ENCODE measurements at places on chromosomes 3 and 15. TPM values are rescaled to one million over a fixed set of nuclear protein-coding genes. Genes with fewer than 3 reads are reported as not detected.
A peak's percentile ranks its signal among the peaks of the same experiment; 100 is the strongest.

- no peak for ATAC-seq
Measured at GRCh38 chr3:45246241-45246640, 20.2 kb upstream of the TMEM158 start.

DNA sequence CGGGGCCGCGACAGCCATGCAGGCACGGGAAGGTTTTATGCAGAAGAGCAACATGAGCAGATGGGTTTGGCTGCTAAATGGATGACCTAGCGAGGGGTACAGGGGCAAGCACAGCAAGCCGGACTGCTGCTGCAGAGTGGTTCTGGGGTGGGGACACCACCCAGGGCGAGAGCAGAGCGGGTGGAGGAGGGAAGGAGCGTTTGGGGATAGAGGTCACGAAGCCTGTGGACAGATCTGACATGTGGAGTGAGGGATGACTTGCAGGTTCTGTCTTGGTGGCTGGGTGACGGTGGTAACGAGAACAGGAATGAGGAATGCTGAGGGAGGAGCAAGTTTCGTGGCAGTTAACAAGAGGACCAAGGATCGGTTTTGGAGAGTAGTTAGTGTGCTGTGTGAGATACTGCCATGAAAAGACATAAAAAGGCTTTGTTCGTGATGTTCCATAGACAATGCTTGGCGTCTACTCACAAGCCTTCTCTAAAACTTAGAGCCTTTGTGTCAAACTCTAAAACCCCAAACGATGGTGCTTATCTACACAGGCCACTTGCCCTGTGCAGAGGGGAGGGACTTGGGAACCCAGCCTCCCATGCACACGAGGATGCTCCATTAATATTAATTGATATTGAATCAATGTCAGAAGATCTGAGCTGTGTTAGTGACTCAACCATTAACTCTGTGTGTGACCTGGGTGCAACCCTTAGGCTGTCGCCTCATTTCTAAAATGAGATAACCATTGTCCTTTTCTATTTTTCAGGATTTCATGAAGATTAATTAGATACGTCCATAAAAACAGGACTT, 132.7 kb upstream of the SLC2A2 start:
- no peak for ATAC-seq

- ATAC-seq: peak; percentile 53
Measured at GRCh38 chr15:42604894-42605744, 29.7 kb downstream of the STARD9 start.

DNA sequence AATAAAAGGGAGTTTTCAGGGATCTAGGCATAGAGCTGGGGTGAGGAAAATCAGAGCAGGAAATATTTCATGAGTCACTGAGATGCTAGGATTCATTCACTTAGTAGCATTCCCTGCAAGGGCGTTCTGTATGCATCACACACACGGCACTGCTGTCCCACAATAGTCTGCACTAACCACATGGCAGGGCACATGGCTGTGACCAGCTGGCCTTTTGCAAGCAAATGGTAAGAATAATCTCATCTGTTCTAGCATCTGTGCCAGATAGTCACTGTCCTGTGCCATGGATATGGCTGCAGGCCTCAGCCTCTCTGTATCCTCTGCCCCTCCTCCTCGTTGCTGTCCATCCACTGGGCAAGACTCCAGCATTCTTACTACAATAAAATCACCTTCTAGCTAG, 37.8 kb downstream of the BOC start:
- ATAC-seq: peak; percentile 63

DNA sequence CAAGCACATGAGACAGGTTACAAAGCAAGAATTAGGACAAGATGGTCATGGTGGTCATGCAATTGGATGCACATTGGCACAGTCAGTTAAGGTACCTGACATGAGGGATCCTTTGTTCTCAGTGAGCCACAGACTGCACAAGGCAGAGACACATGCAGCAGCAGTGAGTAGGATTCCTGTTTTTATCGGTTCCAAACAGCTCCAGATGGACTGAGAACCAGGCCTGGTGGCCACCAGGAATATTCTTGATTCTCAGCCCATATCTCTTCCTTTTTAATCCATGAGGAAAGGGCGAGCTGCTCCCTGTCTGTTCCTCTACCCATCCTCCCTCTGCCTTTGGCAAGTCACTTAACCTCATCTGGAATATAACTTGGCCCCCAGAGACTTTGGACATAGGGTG, 410.8 kb downstream of the GAP43 start:
- no peak for ATAC-seq

- ATAC-seq: peak; percentile 94
Measured at GRCh38 chr3:48685603-48686511, at the start of gene NCKIPSD. Gene NCKIPSD (minus strand): TSS chr3:48685915. CDS start chr3:48685807, 108 bp downstream.

- ATAC-seq: no peak
Measured at GRCh38 chr3:171094411-171094810, 67.9 kb upstream of the SLC2A2 start.

GRCh38 chr3:189512821-189513220, 118.4 kb upstream of the TP63 start:
- no peak for ATAC-seq

DNA sequence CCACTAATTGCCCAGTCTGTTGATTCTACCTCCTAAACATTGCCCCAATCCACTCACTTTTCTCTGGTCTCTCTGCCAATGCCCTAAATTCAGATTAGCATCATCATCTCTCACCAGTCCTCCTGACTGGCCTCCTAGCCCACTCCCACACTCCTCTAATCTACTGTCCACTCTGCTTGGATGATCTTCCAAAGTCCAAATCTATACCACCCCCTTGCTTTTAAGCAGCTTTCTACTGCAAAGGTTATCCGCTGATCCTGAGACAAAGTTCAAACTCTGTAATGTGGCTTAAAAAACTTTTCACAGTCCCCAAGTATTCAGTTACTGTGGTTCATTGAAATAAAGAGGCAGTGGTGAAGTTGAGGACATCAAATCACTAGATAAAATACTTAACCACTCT, 37.6 kb downstream of the SNX4 start:
- no peak for ATAC-seq

The ECE2 gene
- total RNA-seq: 0.42 TPM

The CLRN1 gene
- not detected for total RNA-seq

The RYR3 gene
- total RNA-seq: 3.5 TPM

The RBP2 gene
- total RNA-seq: not detected

The ZNF620 gene
- 3.4 TPM for total RNA-seq

The BMF gene
- 7.5 TPM for total RNA-seq
